ENCODE measurements at places on chromosomes 5 and 9.

DNA sequence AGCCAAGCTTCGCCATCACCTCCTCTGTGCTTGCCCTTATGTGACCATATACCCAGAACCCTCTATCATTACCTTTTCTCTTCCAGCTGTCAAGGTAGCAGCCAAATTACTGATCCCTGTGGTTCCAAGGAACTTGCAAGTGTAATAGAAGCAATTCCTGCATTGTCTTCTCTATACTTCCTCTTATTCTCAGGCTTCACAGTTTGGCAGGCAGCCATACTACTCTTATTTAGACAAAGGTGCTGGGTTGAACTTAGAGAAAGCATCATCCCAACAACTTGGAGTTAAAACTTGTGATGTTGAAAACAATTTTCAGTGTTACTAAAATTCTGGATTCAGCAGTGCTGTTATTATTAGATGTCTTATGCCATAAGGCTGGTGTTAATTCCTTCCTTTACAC lies 93.2 kb downstream of the NLN start:
- H3K27me3 ChIP-seq, result no peaks in the 10 kb centered on the region
- H3K4me3 ChIP-seq, result no peak overlapping the region
- DNase-seq, result no peak
- H3K4me1 ChIP-seq, result peaks cover 18% of the 10 kb centered on the region
- H3K36me3 ChIP-seq, result peaks cover 33% of the 10 kb centered on the region
- H3K27ac ChIP-seq, result peak overlapping the region; percentile 54

DNA sequence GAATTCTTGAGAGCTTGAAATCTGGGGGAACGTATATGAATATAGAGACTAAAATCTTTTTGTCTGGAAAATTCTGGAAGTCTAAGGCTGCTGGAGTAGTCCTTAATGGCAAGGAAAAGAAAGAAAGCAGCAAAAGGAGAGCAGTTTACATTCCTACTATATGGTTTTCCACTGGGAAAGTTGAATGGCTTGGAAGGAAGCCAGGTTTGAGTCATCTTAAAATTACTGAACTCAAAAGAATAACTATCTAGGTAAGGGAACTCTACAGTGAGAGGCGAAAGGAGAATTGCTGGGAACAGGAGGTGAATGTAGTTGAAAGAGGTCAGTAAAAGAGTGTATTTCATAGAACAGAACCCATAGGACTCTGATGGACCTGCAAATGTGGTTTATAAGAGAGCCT lies 258.1 kb upstream of the EDIL3 start:
- H3K36me3 ChIP-seq, result no peaks in the 10 kb centered on the region
- no peaks in the 10 kb centered on the region for H3K4me1 ChIP-seq
- no peak for DNase-seq
- no peak overlapping the region for H3K27ac ChIP-seq

DNA sequence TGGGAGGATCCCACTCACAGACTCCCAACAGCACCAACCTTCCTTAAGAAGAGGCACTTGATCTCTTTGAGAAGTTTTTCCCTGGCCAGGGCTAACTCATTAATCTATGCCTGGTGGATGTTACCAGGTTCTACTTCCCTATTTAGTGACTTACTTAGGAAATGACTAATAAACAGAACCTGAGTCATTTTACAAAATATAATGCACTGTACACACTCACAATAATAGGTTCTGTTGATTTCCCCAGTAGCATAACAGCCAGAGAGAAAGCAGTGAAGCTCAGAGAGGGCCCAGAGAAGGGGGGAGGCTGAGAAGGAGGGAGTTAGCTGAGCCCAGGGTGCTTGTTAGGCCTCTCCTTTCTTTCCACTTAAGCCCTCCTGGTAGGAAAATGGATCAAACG lies 27.1 kb downstream of the FRMD3 start:
- peaks cover 11% of the 10 kb centered on the region for H3K4me1 ChIP-seq
- H3K36me3 ChIP-seq, result peaks cover 6% of the 10 kb centered on the region
- H3K4me3 ChIP-seq, result no peak overlapping the region
- H3K27ac ChIP-seq, result no peak overlapping the region

DNA sequence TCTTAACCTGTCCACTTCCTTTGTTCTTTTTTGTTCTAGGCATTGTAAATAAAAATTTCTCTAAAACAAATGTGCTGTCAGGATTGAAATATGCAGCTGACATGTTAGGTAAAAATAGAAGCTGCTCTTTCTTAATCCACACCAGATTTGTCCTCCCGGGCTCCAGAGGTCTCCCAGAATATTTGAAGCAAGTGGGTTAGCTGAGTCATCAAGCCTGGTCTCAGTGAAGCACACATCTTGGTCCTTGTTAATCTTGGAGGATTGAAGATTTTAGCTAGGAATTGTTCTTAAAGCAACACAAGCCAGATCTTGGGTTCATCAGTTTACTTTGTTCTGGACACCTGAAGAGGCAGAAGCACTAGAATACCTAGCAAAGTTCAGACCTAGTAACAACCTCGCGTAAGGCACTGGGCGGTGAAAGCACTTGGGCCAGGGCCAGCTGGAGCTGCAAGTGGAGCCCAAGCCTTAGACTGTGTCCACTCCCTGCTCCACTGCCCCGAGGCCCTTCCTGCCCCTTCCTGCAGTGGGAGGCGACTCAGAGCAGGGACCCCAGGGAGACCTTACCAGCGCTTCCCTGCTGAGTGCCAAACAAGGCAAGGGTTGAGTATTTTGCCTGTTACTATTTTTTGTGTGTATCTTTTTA lies 36.5 kb downstream of the HABP4 start:
- H3K4me3 ChIP-seq, result no peak overlapping the region
- DNase-seq, result no peak
- H3K27ac ChIP-seq, result no peak overlapping the region
- peaks cover 29% of the 10 kb centered on the region for H3K36me3 ChIP-seq
- no peaks in the 10 kb centered on the region for H3K27me3 ChIP-seq
- H3K4me1 ChIP-seq, result no peaks in the 10 kb centered on the region

DNA sequence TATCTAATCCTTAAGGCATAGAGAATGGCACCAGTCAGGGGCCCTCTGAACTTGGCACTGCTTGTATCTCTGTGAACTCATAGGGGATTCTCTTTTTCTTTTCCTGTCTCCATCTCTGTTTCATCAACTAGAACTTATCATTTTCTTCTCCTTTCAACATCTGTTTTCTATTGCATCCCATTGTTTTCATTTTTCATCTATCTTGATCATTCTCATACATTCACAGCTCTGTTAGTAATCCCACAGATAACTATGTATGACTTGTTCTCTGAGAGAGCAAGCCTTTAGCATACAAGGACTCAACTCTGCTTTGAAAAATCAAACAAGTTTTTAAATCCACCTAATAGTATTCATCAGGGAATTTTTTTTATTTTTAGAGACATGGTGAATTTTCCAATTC lies 264.3 kb downstream of the ARRDC3 start:
- no peaks in the 10 kb centered on the region for H3K36me3 ChIP-seq
- no peak for DNase-seq
- no peak overlapping the region for H3K27ac ChIP-seq
- H3K4me1 ChIP-seq, result peaks cover 38% of the 10 kb centered on the region

DNA sequence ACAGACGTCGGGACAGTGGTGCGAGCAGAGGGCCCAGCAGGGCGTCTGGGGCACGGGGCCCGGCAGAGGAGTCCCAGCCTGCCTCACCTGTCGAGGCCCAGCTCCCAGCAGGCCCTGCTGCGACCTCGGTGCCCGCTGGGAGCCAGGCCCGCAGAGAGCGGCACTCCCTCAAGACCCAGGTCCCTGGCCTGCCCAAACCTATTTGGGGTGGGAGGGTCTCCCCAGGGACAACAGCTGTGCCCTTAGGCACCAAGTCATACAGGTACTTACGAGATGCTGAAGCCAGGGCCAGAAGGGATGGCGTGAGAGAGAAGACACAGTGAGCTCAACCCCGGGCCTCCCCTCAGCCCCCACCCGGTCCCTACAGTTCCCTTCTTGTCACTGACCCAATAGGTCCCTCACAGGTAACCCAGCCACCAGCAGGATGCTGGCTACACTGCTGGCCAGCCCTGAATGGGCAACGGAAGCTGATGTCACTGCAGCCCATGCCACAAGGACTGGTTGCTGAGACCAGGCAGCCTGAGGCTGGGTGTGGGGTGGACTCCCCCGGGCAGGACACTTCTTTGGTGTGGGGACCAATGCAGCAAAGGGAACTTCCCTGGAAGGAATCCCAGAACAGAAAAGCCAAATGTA lies 3.7 kb downstream of the NSMF start:
- peaks cover 4% of the 10 kb centered on the region for H3K4me1 ChIP-seq
- H3K27ac ChIP-seq, result no peak overlapping the region
- H3K36me3 ChIP-seq, result no peaks in the 10 kb centered on the region
- H3K27me3 ChIP-seq, result peaks cover 3% of the 10 kb centered on the region

DNA sequence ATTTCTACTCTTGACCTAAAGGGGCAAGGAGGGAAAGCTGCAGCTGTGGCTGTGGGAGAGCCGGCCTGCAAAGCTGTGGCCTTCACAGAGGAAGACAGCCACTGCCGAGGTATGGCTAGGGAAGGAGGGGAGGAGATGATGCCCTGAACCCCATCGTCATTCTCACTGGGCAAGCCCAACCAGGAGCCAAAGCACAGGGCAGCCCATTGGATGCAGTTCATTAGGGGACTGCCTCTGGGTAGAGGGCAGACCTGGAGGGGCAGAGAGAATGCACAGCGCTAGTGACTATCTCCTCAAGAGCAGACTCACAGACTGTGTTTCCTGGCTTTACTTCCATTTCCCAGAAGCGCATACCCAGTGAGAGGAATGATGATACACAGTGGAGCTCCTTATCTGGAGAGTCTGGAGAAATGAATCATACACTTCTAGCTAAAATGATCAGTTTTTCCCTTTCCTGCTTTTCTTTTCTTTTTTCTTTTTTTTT lies 47.2 kb upstream of the TTC23L start:
- no peak for DNase-seq
- H3K4me1 ChIP-seq, result peaks cover 3% of the 10 kb centered on the region
- H3K27ac ChIP-seq, result peak overlapping the region; percentile 12
- H3K4me3 ChIP-seq, result no peak overlapping the region
- H3K36me3 ChIP-seq, result peaks cover 11% of the 10 kb centered on the region

DNA sequence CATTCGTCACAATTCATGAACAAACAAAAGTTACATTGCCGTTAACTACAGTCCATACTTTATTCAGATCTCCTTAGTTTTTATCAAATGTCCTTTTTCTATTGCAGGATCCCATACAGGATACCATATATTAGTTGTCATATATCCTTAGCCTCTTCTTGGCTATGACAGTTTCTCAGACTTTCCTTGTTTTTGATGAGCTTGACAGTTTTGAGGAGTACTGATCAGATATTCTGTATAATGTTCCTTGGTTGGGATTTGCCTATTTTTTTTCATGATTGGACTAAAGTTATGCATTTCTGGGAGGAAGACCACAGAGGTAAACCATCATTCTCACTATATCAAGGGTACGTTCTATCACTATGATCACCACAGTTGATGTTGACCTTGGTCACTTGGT lies 1627.4 kb upstream of the C9orf72 start:
- no peak overlapping the region for H3K4me3 ChIP-seq
- no peaks in the 10 kb centered on the region for H3K36me3 ChIP-seq
- no peak overlapping the region for H3K27ac ChIP-seq
- H3K4me1 ChIP-seq, result no peaks in the 10 kb centered on the region

GRCh38 chr5:10599862-10600284 lies 36.0 kb downstream of the ANKRD33B start:
- H3K27ac ChIP-seq, result no peak overlapping the region
- DNase-seq, result no peak
- no peaks in the 10 kb centered on the region for H3K36me3 ChIP-seq

GRCh38 chr5:150211156-150212030 lies 21.5 kb downstream of the SLC6A7 start:
- H3K27me3 ChIP-seq, result no peaks in the 10 kb centered on the region
- no peak overlapping the region for H3K4me3 ChIP-seq

GRCh38 chr9:128396970-128397613 lies 23.6 kb upstream of the CERCAM start:
- peaks cover 44% of the 10 kb centered on the region for H3K27me3 ChIP-seq
- no peak for DNase-seq
- peaks cover 35% of the 10 kb centered on the region for H3K4me1 ChIP-seq

GRCh38 chr5:1921711-1922110 lies 39.0 kb upstream of the IRX4 start:
- H3K36me3 ChIP-seq, result no peaks in the 10 kb centered on the region
- H3K4me3 ChIP-seq, result no peak overlapping the region
- no peaks in the 10 kb centered on the region for H3K27me3 ChIP-seq

- no peaks in the 10 kb centered on the region for H3K36me3 ChIP-seq
- DNase-seq, result no peak
- no peak overlapping the region for H3K4me3 ChIP-seq
- no peak overlapping the region for H3K27ac ChIP-seq
- peaks cover under 1% of the 10 kb centered on the region for H3K4me1 ChIP-seq
- H3K27me3 ChIP-seq, result no peaks in the 10 kb centered on the region
Measured at GRCh38 chr5:171745602-171746001, 40.0 kb upstream of the SMIM23 start.

- peaks cover 4% of the 10 kb centered on the region for H3K4me1 ChIP-seq
- H3K4me3 ChIP-seq, result no peak overlapping the region
- peaks cover 2% of the 10 kb centered on the region for H3K36me3 ChIP-seq
Measured at GRCh38 chr5:139043157-139043905, 154.8 kb downstream of the SIL1 start.
